HT1080 (cell line): ENCODE measurements at places on chromosomes 7 and 10.

- no peak for DNase-seq
Observed at GRCh38 chr10:68302503-68302823, 29.4 kb upstream of the HNRNPH3 start.

GRCh38 chr10:102605712-102606111 is 38.6 kb upstream of the TRIM8 start:
- peak; percentile 80 for DNase-seq

GRCh38 chr10:131320860-131321604 is 9.5 kb upstream of the TCERG1L start:
- DNase-seq = no peak

DNA sequence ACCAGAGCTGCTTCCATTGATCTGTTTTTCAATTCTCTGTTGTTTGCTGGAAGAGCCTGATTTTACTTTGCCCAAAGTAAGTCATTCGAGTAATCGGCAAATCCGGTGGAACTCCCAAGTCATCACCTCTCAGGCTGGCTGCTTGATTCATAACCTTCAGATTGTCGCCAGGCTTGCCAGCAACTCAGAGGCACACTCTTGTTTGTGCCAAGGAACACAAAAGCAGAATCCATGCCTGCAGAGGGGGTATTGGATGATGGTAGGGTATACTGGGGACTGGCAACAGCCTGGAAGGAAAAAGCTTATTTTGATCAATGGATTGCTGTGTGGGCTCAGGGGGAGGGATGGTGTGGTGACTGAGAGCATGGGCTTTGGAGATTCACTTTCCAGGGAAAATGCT is 542.4 kb downstream of the SORCS3 start:
- DNase-seq = no peak

GRCh38 chr7:118590107-118590506 is 365.6 kb downstream of the ANKRD7 start:
- peak; percentile 40 for DNase-seq

- DNase-seq = no peak
Observed at GRCh38 chr10:92094960-92095359, 171.4 kb downstream of the BTAF1 start.

- no peak for DNase-seq
Observed at GRCh38 chr7:31853380-31853779, 166.4 kb downstream of the PPP1R17 start.

GRCh38 chr7:112262855-112263487 is 56.5 kb downstream of the ZNF277 start:
- no peak for DNase-seq

DNA sequence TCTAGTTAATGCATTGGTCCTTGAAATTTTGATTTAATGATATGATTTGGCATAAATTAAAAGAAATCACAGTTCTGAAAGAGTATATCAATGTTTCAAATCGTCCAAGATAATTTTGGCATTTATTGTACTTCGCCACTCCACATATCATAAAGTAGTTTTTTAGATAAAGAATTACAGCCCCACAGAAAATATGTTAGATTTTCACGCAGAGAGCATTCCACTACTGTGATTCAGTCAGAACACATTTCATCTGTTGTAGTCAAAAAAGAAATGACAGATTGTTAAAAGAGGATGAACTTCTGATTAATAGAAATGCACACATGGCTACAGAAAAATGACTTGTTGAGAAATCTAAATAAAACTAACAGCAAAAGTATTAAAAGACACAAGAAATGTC is 1063.5 kb upstream of the LRRN3 start:
- no peak for DNase-seq

DNA sequence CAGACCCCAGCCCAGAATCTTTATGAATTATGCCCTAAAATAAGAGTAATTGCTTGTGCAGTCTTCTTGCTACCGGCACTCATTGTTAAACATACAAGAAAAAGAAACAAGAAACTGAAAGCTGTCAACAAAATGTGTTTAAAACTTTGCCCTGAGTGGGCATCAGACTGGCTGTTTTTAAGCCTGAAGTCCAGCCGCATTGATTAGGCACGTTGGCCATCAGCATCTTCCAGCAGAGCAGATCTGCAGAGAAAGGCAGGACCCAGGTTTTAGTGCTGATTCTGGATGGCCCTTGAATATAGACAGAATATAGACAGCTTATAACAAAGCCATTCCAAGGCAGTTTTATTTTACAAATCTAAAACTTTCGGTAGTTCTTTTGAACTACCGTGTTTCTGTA is 102.8 kb downstream of the POLL start:
- DNase-seq = no peak

DNA sequence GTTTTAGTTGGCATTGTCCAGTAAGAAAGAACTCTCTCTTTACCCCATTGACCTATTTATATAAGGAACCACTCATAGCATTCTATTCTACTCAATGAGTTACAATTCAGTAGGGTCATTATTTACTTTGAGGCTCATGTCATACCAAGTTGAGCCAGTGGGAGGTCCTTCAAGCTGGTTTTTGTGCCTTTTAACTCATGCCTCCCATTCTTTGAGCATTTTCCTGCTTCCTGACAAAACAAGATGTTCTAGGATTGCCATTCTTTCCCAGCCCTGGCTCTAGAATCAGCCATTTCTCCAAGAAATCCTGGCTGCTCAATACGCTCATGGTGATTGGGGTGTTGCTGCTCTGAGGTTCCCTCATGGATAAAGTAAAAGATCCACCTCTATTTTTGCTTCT is 250.1 kb downstream of the ABCA13 start:
- DNase-seq = no peak

DNA sequence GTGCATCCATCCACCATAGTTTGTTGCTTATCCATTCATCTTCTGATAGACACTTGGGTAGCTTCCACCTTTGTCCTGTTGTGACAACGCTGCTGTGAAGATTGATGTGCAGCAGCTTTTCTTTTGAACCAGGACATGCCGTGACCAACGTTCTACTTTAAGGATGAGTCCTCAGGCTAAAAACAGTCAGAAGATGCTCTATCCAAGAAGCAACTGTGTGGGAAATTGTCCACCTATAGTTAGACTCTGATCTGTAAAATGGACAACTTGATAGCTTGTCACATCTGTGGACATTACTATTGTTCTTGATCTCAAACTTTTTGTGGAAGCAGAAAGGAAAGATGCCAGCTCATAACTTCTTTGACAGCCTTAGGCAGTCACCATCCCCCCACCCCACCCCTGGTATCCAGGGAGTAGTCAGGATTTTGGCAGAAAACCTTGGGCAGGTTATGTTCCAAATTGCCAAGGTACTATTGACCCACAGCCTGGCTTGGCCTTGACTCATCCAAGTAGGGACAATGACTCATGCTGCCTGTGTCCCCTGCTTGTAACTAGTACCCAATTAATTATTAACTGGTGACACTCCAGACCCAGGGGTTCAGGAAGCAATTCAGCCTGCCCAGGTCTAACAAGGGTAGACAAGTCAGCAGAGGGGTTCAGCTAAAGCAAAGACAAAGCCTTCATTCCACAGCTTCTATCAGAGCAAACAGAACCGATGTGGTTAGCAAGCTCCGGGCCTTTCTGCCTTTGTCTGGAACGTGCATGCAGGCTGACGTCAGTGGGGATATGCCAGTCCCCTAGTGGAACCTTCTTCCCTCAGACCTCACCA is 99.6 kb upstream of the ANLN start:
- no peak for DNase-seq

DNA sequence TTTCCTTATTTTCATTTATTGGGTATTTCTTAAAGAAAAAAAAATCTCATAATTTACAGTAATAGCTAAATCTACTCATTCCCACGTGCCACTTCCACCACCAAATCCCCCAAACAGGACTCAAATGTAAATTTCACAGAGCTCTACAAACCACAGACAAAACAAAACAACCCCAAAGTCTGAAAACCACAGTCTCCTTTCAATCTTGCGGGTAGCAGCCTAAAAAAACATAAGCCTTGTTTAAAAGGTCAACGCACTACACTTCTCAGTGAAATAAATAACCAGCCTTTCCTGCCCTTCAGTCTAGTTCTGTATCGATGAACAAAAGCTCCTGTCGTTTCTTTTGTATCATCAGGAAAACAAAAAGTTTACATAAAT is 121.8 kb upstream of the AFAP1L2 start:
- no peak for DNase-seq

- peak; percentile 15 for DNase-seq
Observed at GRCh38 chr10:74213571-74214162, 62.6 kb downstream of the ADK start.

DNA sequence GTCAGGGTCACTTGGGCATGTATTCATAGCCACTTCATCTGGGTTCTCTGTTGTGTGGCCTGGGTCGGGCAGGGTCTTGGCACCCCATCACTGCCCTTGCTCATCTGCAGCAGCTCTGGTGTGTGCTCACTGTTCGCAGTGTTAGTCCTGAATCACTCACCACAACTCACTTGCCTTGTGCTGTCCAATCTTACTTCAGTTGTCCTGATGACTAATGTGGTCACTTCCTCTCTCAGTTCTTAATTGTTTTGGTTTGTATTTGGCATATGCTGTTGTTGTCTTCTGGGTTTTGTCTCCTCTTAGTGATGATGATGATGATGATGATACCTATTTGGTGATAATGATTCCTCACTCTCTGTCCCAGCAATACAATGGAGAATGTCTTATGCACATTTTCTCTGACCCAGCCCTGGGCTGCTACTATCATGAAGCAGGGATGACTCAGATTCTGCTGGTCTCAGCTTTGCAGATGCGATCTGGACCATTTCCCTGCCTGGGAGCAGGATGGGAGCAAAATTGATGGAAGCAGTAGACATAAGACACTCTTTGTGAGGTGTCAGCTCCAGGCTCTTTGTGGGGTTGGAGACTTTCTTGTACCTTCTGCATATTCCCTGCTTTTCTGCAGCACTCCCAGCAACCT is 17.0 kb downstream of the ADRA2A start:
- DNase-seq = peak; percentile 82

- DNase-seq = no peak
Observed at GRCh38 chr7:37942934-37943610, 22.6 kb downstream of the EPDR1 start.

DNA sequence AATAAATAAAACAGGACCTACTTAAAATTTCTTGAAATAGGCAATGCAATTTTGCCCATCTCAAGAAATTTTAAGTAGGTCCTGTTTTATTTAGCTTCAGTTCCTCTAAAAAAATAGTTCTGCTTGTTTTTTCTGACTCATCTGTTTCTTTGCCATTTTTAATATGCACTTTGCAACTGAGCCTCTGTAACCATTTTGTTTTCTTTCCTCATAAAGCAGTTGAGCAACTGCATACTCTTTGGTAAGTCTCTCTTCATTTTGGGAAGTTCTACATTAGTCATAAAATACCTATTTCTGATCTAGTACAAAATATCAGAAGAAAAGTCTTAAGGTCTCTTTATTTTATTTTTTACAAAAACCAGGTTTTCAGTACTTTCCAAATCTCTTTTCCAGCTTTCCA is 18.0 kb downstream of the TAS2R40 start:
- DNase-seq = no peak

DNA sequence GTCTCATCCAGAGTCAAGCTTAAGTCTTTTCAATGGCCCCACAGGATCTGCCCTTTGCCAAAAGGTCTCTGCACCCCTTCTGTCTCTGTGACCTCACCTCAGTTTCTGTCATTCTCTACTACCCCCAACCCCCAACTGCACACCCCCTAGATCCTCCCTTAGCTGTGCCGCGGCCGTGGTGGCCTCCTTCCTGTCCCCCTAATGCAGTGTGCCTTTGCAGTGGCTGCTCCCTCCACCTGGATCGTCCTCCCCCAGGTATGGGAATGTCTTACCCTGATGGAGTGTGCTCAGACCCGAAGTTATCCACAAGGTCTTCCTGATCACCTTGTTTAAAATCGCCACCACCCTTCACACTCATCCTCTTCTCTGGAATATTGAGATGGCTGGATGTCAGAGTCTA is 9.6 kb downstream of the FGF8 start:
- DNase-seq = no peak

DNA sequence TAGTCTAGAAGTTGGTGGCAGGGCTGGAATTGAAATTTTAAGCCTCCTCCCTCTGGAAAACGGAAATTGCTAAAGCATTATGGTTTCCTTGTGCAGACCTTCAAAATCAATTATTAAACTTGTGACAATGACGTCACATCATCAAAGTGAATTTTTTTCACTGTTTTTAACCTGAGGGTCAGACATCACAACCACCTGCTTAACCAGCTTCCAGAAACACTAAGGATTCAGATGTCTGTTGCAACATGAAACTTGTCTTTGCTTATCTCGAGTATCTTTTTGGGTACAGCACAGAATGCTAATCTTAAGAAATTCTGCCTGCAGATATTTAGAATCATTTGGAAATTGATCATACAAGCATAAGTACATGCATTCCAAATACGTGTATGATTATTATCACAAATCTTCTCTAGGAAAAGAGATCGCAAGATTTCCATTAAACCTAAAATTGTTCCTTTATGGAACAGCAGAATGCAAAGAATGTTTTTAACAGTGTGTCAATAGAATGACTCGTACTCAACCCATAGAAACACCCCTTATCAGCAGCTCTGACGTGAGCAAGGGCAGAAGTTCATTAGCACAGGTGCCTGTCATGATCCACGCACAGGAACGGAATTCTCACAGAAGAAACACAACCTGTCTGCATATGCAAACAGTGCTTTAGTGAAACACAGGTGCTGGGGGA is 4.1 kb upstream of the GTPBP4 start:
- no peak for DNase-seq

- DNase-seq = no peak
Observed at GRCh38 chr7:14637968-14638367, 264.6 kb downstream of the DGKB start.
